Neural progenitor cell (in vitro differentiated cells): ENCODE measurements at places on chromosomes 2 and 18.

- H3K36me3 ChIP-seq: no peaks in the 10 kb centered on the region
- no peaks in the 10 kb centered on the region for H3K4me1 ChIP-seq
- no peak overlapping the region for H3K27ac ChIP-seq
- no peak for DNase-seq
- H3K4me3 ChIP-seq: no peak overlapping the region
Observed at GRCh38 chr2:34998741-34999140, 1356.8 kb upstream of the CRIM1 start.

GRCh38 chr2:16060936-16061338 is 120.6 kb downstream of the MYCN start:
- no peaks in the 10 kb centered on the region for H3K4me1 ChIP-seq
- H3K36me3 ChIP-seq: no peaks in the 10 kb centered on the region
- H3K4me3 ChIP-seq: no peak overlapping the region
- no peaks in the 10 kb centered on the region for H3K27me3 ChIP-seq

DNA sequence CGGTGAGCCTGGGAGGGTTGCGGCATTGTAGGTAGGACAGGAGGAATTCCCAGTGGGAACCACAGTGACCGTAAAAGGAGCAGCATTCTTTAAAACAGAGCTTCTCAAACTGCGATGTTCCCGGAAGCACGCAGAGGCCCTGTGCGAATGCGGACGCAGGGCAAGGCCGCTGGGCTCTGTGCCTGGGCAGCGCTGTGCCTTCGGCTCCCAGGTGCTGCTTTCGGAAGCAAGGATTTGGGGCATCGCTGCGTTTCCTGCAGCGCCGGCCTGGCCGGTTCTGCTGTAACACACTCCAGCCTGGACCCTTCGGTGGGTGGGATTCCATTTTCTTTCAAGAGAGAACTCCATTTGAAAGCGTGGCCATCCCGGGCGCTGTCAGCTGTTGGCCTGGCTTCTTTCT is 118.6 kb downstream of the PTGR3 start:
- H3K27ac ChIP-seq: no peak overlapping the region
- no peak overlapping the region for H3K4me3 ChIP-seq
- H3K4me1 ChIP-seq: no peaks in the 10 kb centered on the region
- no peak for DNase-seq

DNA sequence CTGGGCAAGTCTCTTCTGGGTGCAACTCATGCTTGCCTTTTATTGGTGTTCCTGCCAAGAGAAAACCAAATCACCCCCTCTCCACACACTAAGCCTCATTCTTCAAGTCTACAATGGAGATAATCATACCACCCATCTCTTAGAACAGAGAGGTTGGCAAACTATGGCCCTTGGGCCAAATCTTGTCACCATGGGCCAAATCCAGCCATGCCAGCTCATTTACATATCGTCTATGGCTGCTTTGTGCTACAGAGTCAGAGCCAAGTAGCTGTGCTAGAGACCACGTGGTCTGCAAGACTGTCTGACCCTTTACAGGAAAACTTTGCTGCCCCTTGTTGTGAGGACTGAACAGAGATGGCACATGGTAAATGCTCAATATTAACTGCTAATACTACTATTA is 270.3 kb upstream of the PARD3B start:
- peaks cover 23% of the 10 kb centered on the region for H3K4me1 ChIP-seq
- no peak overlapping the region for H3K27ac ChIP-seq
- no peak for DNase-seq
- no peaks in the 10 kb centered on the region for H3K36me3 ChIP-seq

GRCh38 chr18:23151414-23152099 is 16.3 kb downstream of the CABLES1 start:
- no peaks in the 10 kb centered on the region for H3K36me3 ChIP-seq
- no peaks in the 10 kb centered on the region for H3K27me3 ChIP-seq
- H3K27ac ChIP-seq: no peak overlapping the region
- H3K4me3 ChIP-seq: no peak overlapping the region
- H3K4me1 ChIP-seq: peaks cover 7% of the 10 kb centered on the region

GRCh38 chr2:132515010-132515409 is 98.4 kb downstream of the GPR39 start:
- no peaks in the 10 kb centered on the region for H3K36me3 ChIP-seq
- no peaks in the 10 kb centered on the region for H3K27me3 ChIP-seq
- H3K27ac ChIP-seq: no peak overlapping the region
- no peak for DNase-seq
- no peak overlapping the region for H3K4me3 ChIP-seq
- no peaks in the 10 kb centered on the region for H3K4me1 ChIP-seq

GRCh38 chr2:121539750-121540469 is 9.2 kb downstream of the RNU4ATAC start:
- H3K27ac ChIP-seq: no peak overlapping the region
- no peak overlapping the region for H3K4me3 ChIP-seq
- no peaks in the 10 kb centered on the region for H3K36me3 ChIP-seq

DNA sequence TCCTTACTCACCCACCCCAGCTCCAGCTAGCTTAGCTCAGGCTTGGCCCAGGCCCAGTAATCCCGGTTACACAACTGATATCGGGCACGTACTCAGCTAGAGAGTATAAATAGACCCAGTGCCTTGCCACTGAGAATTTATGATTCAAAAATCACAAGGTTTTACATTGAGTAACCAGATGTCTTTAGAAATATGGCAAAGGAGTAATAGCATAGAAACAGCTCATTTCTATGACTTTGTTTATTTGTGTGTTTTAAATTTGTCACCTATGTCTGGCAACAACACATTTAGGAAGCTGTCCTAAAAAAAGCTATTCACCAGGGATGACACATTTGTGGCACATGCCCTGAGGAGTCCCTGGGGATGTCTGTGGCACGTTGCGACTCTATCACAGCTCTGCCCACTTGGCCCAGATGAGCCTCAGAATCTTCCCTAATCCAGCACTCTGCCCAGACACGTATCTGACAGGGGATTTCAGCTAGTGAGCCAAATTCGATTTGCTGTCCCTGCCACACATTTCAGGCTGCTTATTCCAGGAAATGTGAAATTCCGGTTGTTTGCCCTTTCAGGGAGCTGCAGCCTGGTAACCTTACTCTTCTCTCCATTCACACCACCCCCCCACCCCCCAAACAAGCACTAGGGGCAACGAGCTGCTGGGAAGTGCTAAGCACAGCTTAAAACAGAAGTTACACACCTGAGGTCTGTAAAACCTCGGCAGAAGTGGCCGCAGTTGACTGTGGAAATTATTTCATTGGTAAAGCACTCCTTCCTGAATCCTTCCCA is 85.4 kb upstream of the ZCCHC2 start:
- DNase-seq: no peak
- H3K27ac ChIP-seq: no peak overlapping the region
- no peaks in the 10 kb centered on the region for H3K4me1 ChIP-seq
- no peaks in the 10 kb centered on the region for H3K36me3 ChIP-seq

DNA sequence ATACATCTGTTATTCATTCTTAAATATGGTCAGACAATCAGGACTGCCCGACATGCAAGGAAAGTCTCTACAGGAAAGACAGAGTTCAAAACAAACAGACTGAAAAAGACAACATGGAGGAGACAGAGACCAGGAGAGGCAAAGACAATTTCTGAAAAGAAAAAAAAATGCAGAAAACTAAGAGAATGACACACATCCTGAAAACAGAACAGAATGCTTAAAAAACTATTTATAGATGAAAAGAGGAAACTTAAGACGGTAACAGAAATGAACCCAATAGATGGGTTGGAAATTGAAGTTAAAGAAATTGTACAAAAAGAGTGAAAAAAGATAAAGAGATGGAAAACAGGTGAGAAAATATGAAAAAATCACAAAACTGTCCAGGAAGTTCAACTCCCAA is 95.7 kb downstream of the BCL2 start:
- no peak for DNase-seq
- no peaks in the 10 kb centered on the region for H3K27me3 ChIP-seq
- no peaks in the 10 kb centered on the region for H3K36me3 ChIP-seq
- H3K27ac ChIP-seq: no peak overlapping the region
- H3K4me1 ChIP-seq: no peaks in the 10 kb centered on the region

- no peak overlapping the region for H3K27ac ChIP-seq
- H3K36me3 ChIP-seq: no peaks in the 10 kb centered on the region
- H3K4me3 ChIP-seq: no peak overlapping the region
- H3K27me3 ChIP-seq: no peaks in the 10 kb centered on the region
Observed at GRCh38 chr2:28411956-28412609, 19.4 kb downstream of the FOSL2 start.

DNA sequence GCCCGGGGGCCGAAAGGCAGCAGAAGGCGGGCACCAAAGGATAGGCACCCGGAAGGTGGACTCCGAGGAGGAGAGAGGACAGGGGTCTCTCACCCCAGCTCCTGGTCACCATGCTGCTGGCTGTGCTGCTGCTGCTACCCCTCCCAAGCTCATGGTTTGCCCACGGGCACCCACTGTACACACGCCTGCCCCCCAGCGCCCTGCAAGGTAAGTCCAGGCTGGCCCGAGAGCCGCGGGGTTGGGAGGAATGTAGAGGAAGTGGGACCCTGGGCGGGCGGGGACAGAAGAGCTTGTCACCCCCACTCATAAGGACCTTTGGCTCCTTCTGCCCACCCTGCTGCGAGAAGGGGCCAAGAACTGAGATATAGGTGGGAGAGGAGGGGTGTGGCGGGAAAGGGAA is 301 bp downstream of the PRSS56 start:
- no peak overlapping the region for H3K27ac ChIP-seq
- no peaks in the 10 kb centered on the region for H3K36me3 ChIP-seq
- DNase-seq: no peak
- H3K27me3 ChIP-seq: peaks cover 67% of the 10 kb centered on the region

DNA sequence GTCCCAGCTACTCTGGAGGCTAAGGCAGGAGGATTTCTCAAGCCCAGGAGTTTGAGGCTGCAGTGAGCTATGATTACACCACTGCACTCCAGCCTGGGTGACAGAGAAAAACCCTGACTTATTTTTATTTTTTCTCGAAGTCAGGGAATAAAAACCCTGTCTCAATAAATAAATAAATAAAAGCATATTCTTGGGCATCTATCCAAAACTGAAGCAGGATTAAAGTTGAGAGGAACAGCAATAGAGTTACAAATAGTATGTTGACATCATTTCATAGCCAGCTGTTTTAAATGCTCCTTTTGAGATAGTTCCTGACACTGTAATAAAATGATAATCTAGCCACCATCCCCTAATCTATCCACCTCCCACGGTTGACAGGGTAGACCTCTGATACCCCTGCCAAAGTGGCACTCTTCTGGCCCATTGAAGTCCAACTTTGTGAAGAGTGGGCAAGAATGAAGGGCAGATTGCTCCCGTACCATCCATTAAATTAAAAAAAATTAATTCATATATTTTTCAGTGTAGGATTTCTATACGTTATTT is 42.3 kb upstream of the LPIN2 start:
- H3K27me3 ChIP-seq: no peaks in the 10 kb centered on the region
- DNase-seq: no peak
- no peak overlapping the region for H3K4me3 ChIP-seq
- peaks cover 13% of the 10 kb centered on the region for H3K4me1 ChIP-seq
- no peak overlapping the region for H3K27ac ChIP-seq

DNA sequence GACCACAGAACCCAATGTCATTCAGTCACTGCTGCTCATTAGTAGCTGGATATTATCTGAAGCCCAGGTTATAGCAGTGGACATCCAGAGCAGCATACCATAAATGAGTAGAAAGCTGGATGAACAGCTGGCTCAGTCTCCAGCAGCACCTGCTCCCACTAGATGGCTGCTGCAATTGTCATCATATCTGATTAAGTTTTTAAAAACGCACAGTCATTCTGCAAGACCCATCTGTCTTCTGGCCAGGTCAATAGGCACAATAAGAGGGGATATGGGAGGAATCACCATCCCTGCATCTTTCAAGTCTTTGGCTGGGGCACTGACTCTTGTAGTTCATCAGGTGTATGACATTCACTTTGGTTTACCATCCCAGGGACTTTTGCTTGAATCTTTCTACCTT is 55.1 kb upstream of the XDH start:
- no peak overlapping the region for H3K4me3 ChIP-seq
- peaks cover 6% of the 10 kb centered on the region for H3K4me1 ChIP-seq
- no peak overlapping the region for H3K27ac ChIP-seq
- no peaks in the 10 kb centered on the region for H3K27me3 ChIP-seq
- DNase-seq: no peak

GRCh38 chr2:7209757-7210555 is 292.7 kb downstream of the RNF144A start:
- peak; percentile 19 for DNase-seq
- no peaks in the 10 kb centered on the region for H3K36me3 ChIP-seq
- H3K27me3 ChIP-seq: no peaks in the 10 kb centered on the region

DNA sequence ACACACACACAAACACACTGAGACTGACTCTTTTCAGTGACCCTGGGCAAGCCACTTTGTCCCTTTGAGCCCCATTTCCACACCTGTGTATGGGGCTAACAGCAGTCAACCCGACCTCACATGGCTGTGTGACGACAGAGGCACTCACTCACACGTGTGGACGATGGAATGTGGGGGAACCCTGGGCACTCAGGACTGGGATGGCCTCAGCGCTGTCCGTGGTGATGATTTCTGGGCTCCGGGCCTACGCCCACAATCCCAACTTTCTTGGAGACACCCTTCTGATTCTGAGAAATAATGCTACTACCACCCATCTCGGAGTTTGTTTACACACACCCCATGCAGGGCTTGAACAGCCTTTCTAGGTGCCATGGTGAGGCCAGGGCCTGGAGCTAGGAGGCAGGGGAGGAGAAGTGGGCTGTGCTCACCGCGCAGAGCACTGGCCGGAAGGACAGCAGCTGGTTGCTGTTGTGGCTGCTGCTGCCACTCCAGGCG is 1.5 kb downstream of the CRYBA2 start:
- peaks cover 100% of the 10 kb centered on the region for H3K27me3 ChIP-seq
- H3K36me3 ChIP-seq: no peaks in the 10 kb centered on the region
- DNase-seq: peak; percentile 67
- H3K27ac ChIP-seq: no peak overlapping the region
- peaks cover 17% of the 10 kb centered on the region for H3K4me1 ChIP-seq
- no peak overlapping the region for H3K4me3 ChIP-seq

GRCh38 chr18:80234398-80234797 is 12.9 kb downstream of the PARD6G start:
- no peak overlapping the region for H3K27ac ChIP-seq
- no peaks in the 10 kb centered on the region for H3K27me3 ChIP-seq
- no peak for DNase-seq
- H3K4me3 ChIP-seq: no peak overlapping the region

DNA sequence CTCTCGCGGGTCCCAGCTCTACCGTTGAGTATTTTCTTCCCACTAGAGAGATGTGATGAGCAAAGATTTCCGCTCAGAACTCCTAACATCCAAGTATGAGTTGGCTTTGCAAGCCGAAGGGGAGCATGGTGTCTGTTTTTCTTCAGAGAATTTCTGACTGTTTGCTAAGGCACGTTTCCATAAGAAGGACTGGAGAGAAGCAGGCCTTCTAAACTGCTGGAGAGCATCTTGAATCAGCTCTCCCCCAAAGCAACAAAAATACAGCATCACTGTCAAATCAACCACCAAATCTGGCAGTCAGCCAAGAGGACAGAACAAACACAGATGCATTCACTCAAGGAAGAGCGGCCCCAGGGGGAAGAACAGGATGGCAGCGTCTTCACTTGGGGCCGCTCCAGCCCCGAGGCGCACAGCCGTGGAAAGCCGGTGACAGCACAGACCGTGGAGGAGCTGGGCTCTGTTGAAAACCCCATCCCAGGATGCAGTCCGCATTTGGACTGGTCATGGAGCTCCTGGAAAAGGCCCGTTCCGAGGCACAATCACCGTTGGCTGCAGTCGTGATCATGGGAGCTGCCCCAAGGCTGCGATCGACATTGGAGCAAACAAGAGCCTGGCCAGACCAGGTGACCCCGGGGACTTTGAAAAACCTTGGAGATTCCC is 101.4 kb downstream of the NFATC1 start:
- H3K4me1 ChIP-seq: no peaks in the 10 kb centered on the region
- no peak overlapping the region for H3K27ac ChIP-seq
- H3K4me3 ChIP-seq: no peak overlapping the region
